ENCODE measurements at places on chromosomes 5 and 9. TPM values are rescaled to one million over a fixed set of nuclear protein-coding genes. Genes with fewer than 3 reads are reported as not detected.
A peak's percentile ranks its signal among the peaks of the same experiment; 100 is the strongest.

DNA sequence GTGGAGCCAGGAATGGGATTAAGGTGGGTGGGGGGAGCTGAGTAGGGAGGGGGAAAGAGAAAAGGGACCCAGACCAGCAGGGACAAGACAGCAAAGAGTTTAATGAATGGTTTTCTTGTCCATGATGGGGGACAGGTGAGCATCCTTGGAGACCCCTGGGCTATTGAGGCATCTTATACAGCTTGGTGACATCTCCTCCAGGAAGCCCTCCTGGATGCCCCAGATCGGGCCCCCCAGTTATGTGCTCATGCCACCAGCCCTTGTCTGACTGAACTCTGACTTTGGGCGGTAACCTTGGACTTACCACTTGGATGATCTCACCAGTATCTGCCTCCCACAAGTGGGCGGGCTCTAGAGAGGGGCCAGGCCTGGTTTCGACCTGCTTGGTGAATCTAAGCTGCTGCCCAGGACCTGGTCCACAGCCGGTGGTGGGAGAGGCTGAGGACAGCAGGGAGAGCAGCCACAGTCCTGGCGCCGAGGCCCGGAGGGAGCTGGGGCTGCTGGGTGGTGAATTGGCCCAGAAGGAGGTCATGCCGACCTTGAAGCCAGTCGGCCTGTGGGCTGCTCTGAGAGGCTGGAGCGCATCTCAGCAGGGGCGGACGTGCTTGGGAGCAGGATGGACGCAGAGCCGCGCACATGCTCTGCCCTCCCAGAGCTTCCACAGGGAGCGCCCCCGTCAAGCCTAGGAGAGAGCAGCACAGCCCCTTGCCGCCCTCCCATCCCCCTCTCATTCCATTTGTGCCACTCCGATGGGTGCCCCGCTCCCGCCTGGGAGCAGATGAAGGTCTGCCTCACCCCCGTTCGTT lies 36.2 kb downstream of the UNC5A start:
- no peaks in the 10 kb centered on the region for H3K36me3 ChIP-seq
- H3K4me3 ChIP-seq, result no peak overlapping the region
- H3K27ac ChIP-seq, result no peak overlapping the region
- H3K27me3 ChIP-seq, result peaks cover 26% of the 10 kb centered on the region
- DNase-seq, result peak; percentile 17
- H3K4me1 ChIP-seq, result no peaks in the 10 kb centered on the region

Gene SLC34A1
- total RNA-seq, result 0.19 TPM

- H3K36me3 ChIP-seq, result no peaks in the 10 kb centered on the region
- no peaks in the 10 kb centered on the region for H3K27me3 ChIP-seq
- H3K4me1 ChIP-seq, result no peaks in the 10 kb centered on the region
- DNase-seq, result no peak
These were observed 67.3 kb downstream of the SNX30 start for GRCh38 chr9:112817860-112818203.

GRCh38 chr5:53971551-53971950 lies 338.8 kb downstream of the ARL15 start:
- no peaks in the 10 kb centered on the region for H3K36me3 ChIP-seq
- H3K27ac ChIP-seq, result no peak overlapping the region
- no peaks in the 10 kb centered on the region for H3K27me3 ChIP-seq
- H3K4me1 ChIP-seq, result no peaks in the 10 kb centered on the region
- no peak overlapping the region for H3K4me3 ChIP-seq

DNA sequence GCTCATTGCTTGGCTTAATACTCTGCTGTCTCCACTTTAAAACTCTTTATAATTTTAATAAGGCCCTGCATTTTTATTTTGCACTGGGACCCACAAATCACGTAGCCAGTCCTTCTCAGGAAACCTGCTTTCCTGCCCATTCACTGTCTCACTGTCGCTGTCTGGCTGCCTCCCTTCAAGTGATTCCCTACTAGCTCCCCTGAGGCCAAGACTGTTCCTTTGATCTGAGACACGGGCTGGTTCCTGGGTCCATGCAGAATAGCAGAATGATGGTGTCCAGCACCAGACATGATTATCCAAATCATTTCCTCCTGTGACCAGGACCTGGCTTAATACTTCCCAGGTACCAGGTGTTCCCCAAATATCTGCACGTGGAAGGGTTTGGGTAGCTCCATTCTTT lies 597.1 kb upstream of the KLF4 start:
- no peak overlapping the region for H3K27ac ChIP-seq
- H3K4me3 ChIP-seq, result no peak overlapping the region
- H3K27me3 ChIP-seq, result no peaks in the 10 kb centered on the region
- H3K4me1 ChIP-seq, result no peaks in the 10 kb centered on the region

Gene PDGFRB
- total RNA-seq, result 1.1 TPM

GRCh38 chr5:132500931-132501628 lies 10.5 kb upstream of the IRF1 start:
- no peak overlapping the region for H3K27ac ChIP-seq
- H3K4me3 ChIP-seq, result no peak overlapping the region
- DNase-seq, result peak; percentile 84
- H3K27me3 ChIP-seq, result peaks cover 14% of the 10 kb centered on the region
- peaks cover 48% of the 10 kb centered on the region for H3K4me1 ChIP-seq
- H3K36me3 ChIP-seq, result no peaks in the 10 kb centered on the region

Gene ZNF354B
- total RNA-seq, result 12.9 TPM

GRCh38 chr5:52809884-52810283 lies 22.2 kb downstream of the ITGA1 start:
- no peaks in the 10 kb centered on the region for H3K27me3 ChIP-seq
- peak overlapping the region; percentile 51 for H3K27ac ChIP-seq
- H3K4me3 ChIP-seq, result no peak overlapping the region
- no peak for DNase-seq
- peaks cover 3% of the 10 kb centered on the region for H3K36me3 ChIP-seq
- H3K4me1 ChIP-seq, result peaks cover 32% of the 10 kb centered on the region

GRCh38 chr9:131263701-131264100 lies 12.6 kb downstream of the FAM78A start:
- H3K4me3 ChIP-seq, result peak overlapping the region; percentile 93
- peak overlapping the region; percentile 92 for H3K27ac ChIP-seq
- no peak for DNase-seq
- H3K36me3 ChIP-seq, result peaks cover 19% of the 10 kb centered on the region

DNA sequence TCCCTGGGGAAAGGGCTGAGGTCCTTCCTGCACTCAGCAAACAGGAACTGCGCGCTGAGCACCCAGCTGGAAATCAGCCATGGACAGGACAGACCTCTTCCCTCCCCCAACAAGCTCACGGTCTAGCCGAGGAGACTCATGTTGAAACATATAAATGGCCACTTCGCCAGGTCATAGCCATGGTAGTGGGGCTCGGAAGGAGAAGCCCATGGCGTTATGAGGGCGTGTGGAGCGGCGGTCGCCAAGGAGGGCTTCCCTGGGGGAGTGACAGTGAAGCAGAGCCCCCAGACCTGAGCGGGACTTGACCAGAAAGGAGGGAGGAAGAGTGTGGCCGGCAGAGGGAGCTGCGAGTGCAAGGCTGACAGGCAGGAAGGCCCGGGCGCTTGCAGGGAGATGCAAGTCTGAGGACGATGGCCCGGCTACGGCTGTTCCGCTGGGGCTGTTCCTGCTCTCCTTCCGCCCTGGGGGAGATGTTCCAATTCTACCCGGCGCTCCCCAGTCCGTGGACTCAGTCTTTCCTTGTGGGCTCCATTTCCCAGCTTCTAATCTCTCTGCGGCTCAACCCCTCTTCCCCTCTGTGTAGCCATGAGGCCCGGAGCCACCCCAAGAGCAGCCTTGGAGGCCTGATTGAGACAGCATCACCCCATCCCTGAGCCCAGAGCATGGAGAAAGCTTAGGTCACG lies 43.9 kb upstream of the PRRC2B start:
- H3K27ac ChIP-seq, result no peak overlapping the region
- peak overlapping the region; percentile 72 for H3K4me3 ChIP-seq
- no peaks in the 10 kb centered on the region for H3K36me3 ChIP-seq

DNA sequence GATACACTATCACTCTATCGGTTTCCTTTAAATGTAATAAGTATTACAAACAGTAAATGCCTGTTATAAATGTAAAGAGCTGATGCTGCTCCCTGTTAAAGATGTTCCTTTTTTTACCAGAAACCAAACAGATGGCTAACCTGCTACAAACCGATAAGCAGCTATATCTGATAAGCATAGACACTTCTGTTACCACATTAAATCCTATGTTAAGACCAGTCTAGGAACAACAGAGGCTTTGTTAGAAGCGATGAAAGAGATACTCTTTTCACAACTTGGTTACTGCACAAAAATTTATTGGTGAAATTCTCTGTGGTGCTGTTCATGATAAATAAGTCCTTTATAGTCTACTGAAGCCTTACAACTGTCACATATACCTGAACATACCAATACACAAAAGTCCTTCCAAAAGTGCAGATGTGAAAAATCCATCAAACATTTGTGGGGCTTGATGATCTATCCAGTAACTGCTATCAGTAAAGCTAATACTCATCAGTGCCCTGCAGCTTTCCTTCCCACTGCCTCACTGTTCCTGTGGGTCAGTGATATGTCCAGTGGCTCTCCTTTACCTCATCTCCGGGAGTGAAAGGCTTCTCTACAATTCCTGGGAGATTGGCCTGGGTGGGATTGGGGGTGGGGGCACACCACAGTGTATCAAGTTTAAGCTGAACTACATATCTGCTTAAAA lies 25.8 kb upstream of the PRXL2C start:
- no peaks in the 10 kb centered on the region for H3K27me3 ChIP-seq
- no peak overlapping the region for H3K4me3 ChIP-seq
- H3K4me1 ChIP-seq, result no peaks in the 10 kb centered on the region
- no peak overlapping the region for H3K27ac ChIP-seq

GRCh38 chr9:127133739-127134167 lies 11.3 kb upstream of the ANGPTL2 start:
- H3K36me3 ChIP-seq, result no peaks in the 10 kb centered on the region
- H3K27me3 ChIP-seq, result no peaks in the 10 kb centered on the region
- no peak overlapping the region for H3K27ac ChIP-seq
- DNase-seq, result no peak

GRCh38 chr5:154477382-154478223 lies 424 bp downstream of the HAND1 start:
- DNase-seq, result no peak
- H3K4me1 ChIP-seq, result peaks cover 57% of the 10 kb centered on the region

- no peaks in the 10 kb centered on the region for H3K4me1 ChIP-seq
- H3K4me3 ChIP-seq, result no peak overlapping the region
- no peak overlapping the region for H3K27ac ChIP-seq
- DNase-seq, result no peak
- H3K27me3 ChIP-seq, result no peaks in the 10 kb centered on the region
- H3K36me3 ChIP-seq, result no peaks in the 10 kb centered on the region
These were observed 374.3 kb downstream of the EBF1 start for GRCh38 chr5:158725297-158725851.

Gene GAPT
- total RNA-seq, result not detected

DNA sequence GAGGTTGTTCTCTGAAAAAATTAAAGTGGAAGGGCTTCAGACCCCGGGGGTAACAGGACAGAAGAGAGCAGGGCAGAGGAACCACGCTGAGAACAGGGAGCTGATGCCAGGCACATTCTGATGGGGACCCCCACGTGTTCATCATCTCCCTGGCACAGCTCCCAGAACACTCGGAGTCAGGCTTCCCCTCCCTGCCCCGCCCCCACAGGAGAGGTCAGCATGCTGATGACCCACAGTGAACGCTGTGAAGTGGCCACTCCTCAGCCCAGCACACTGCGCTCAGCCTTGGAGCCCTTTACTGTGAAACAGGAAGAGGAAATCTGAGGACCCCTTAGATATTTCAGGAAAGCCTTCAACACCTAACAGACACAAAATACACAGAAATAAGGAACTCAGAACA lies 16.4 kb downstream of the RETREG1 start:
- DNase-seq, result no peak
- peak overlapping the region; percentile 85 for H3K27ac ChIP-seq
- H3K27me3 ChIP-seq, result no peaks in the 10 kb centered on the region
- peaks cover 63% of the 10 kb centered on the region for H3K4me1 ChIP-seq

GRCh38 chr5:145937432-145938250 lies 1.3 kb downstream of the SH3RF2 start:
- H3K4me1 ChIP-seq, result peaks cover 53% of the 10 kb centered on the region
- peak; percentile 55 for DNase-seq
- H3K27ac ChIP-seq, result no peak overlapping the region
- H3K27me3 ChIP-seq, result peaks cover 88% of the 10 kb centered on the region
- H3K36me3 ChIP-seq, result no peaks in the 10 kb centered on the region

- H3K27me3 ChIP-seq, result peaks cover 14% of the 10 kb centered on the region
- H3K36me3 ChIP-seq, result no peaks in the 10 kb centered on the region
- no peaks in the 10 kb centered on the region for H3K4me1 ChIP-seq
- no peak for DNase-seq
- H3K4me3 ChIP-seq, result no peak overlapping the region
- no peak overlapping the region for H3K27ac ChIP-seq
These were observed 145.9 kb upstream of the TBC1D2 start for GRCh38 chr9:98401140-98402018.

Gene LRRC14B
- total RNA-seq, result not detected

DNA sequence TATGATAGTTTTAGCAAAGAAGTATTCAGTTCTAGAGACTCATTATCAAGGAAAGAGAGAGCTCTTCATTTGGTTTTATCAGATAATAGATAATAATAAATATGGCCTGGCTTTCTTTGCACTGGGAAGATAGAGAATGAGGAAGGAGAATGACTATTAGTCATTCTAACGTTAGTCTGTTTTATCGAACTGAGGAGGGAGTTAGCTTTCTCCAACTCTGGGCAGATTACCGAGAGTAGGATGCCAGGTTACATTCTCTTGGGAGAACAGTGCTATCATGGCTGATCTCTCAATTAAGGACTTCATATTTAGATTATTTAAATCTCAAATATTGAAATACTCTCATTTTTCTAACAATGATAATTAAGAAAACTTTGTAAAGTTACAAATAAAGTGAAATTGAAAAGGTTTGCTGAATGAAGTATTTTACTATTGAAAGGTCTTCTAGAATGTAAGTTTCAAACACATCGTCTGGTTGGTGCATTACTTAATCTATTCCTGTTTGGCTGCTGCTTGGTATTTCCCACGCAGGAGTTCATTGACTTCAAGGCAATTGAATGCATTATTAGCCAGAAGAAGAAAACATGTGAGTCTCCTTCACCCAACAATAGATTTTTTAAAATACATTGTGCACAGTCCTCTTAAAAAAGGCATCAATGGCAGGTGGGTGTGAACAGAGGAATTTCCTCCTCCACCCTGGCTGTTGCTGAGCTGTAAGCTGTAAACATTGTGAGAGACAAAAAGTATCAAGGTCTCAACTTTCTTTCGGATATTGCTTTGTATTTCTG lies 140.8 kb downstream of the C9orf152 start:
- H3K27me3 ChIP-seq, result no peaks in the 10 kb centered on the region
- peaks cover 20% of the 10 kb centered on the region for H3K36me3 ChIP-seq
- H3K4me1 ChIP-seq, result peaks cover 39% of the 10 kb centered on the region
- no peak for DNase-seq

GRCh38 chr5:146447734-146448380 lies 724 bp downstream of the TCERG1 start:
- DNase-seq, result peak; percentile 48
- H3K27ac ChIP-seq, result peak overlapping the region; percentile 100
- H3K4me1 ChIP-seq, result peaks cover 40% of the 10 kb centered on the region
- peak overlapping the region; percentile 99 for H3K4me3 ChIP-seq
- peaks cover 4% of the 10 kb centered on the region for H3K36me3 ChIP-seq

DNA sequence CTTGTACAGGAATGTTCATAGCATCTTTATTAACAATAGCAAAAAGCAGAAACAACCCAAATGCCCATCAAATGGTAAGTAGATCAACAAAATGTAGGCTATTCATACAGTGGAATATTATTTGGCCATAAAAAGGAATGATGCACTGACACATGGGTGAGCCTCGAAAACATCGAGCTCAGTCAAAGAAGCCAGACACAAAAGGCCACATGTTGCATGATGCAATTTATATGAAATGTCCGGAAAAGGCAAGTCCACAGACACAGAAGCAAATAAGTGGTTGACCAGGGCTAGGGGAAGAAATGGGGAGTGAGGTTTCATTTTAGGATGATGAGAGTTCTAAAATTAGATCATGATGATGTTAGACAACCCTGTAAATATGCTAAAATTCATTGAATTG lies 16.5 kb upstream of the SLC2A8 start:
- H3K27ac ChIP-seq, result no peak overlapping the region
- H3K4me3 ChIP-seq, result no peak overlapping the region
- peaks cover under 1% of the 10 kb centered on the region for H3K4me1 ChIP-seq
- no peak for DNase-seq
- H3K36me3 ChIP-seq, result peaks cover 6% of the 10 kb centered on the region

Data from activated T-cell treated with anti-CD3 and anti-CD28 coated beads, Interleukin-2, amount 50 U/mL, for 72 hours (primary cell).